Naive thymus-derived CD8-positive, alpha-beta T cell (primary cell): ENCODE measurements at places on chromosomes 12 and 14. TPM values are rescaled to one million over a fixed set of nuclear protein-coding genes. Genes with fewer than 3 reads are reported as not detected.

DNA sequence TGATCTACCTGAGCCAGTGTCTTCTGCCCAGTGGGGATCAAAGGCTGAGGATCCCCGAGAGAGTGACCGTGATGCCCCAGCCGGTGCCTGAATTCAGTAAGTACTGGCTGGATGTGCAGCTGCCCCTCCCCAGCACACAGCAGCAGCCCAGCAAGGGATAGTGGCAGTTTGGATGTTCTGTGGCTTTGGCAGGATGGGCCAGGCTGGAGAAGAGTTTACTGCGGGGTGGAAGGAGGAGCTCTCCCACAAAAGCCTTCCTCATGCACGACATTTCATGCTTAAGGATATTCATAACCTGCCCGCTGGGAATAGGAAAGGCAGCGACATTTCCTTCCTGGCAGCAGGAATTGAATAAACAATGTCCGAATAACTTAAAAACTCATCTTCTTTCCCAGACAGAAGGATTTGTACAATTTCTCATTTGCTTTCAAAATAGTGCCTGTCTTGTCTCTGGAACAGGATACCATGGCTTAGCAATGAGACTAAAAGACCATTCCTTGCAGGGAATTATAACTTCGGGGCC is 135.6 kb upstream of the PRMT8 start:
- H3K4me3 ChIP-seq = no peak overlapping the region
- no peak overlapping the region for H3K27ac ChIP-seq
- H3K27me3 ChIP-seq = no peaks in the 10 kb centered on the region
- H3K36me3 ChIP-seq = no peaks in the 10 kb centered on the region

The ARHGAP9 gene
- total RNA-seq = 291 TPM

DNA sequence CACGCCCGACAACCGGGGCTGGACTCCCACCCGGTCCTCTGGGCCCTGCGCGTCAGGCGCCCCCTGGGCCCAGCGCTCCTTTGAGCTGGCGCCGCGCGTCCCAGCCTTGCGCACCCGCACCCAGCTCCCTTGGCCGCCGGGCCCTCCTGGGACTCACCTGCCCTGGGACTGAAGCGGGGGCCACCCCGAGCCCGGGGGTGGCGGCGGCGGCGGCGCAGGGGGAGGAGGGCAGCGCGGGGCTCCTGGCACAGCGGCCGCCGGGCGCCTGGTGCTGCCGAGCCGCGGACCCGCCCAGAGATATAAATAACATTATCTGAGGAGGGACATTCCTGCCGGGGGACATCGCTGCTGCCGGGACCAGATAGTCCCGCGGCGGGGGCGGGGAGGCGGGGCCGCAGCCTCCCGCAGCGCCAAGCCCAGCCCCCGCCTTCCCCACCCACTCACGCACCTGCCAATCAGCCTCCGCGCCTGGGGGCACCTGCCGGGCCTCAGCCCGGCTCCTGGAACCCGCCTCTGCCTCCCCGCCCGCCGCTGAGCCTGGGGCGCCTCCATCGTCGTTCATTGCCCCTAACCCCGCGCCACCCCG is at the start of gene SPTB:
TSS of gene SPTB (minus strand) at position 273 of the 586 bp plus-strand sequence. CDS start 56,813 bp downstream, outside the sequence.
- H3K36me3 ChIP-seq = no peaks in the 10 kb centered on the region
- peak within 1 kb of the TSS; percentile 91 for H3K4me3 ChIP-seq
- peak within 1 kb of the TSS; percentile 27 for H3K27ac ChIP-seq
- H3K4me1 ChIP-seq = peaks cover 1% of the 10 kb centered on the region

The FGD4 gene
- total RNA-seq = 0.69 TPM

The GSC gene
- not detected for total RNA-seq

The KIF21A gene
- total RNA-seq = 12.1 TPM

- H3K36me3 ChIP-seq = no peaks in the 10 kb centered on the region
- H3K4me3 ChIP-seq = no peak overlapping the region
- no peaks in the 10 kb centered on the region for H3K4me1 ChIP-seq
- H3K27ac ChIP-seq = no peak overlapping the region
- no peak for DNase-seq
These were observed 40.5 kb downstream of the ALKBH1 start for GRCh38 chr14:77667331-77667730.

The TAS2R9 gene
- not detected for total RNA-seq

The NYNRIN gene
- total RNA-seq = 0.29 TPM

- peaks cover 3% of the 10 kb centered on the region for H3K36me3 ChIP-seq
- H3K27ac ChIP-seq = no peak overlapping the region
- no peaks in the 10 kb centered on the region for H3K27me3 ChIP-seq
These were observed 42.9 kb upstream of the TESC start for GRCh38 chr12:117142094-117142493.

DNA sequence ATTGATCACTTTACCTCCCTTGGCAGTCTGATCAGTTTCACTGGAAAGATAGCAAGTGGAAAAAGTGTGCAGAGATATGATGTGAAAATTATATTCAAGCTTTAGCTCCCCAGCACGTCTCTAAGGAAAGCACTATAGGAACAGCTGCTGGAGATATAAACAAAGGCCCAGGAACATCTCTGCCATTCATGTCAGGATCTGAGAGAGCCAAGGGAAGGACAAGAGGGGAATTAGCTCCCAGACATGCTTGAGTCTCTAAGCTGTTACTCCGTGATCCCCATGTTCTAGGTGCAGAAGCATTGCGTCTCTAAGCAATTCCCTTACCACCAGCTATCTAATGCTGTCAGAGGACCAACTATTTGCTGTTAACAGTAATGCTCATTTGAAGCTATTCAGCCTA is 700.2 kb downstream of the DIO2 start:
- no peaks in the 10 kb centered on the region for H3K4me1 ChIP-seq
- no peak overlapping the region for H3K4me3 ChIP-seq
- no peaks in the 10 kb centered on the region for H3K36me3 ChIP-seq
- H3K27me3 ChIP-seq = peaks cover 1% of the 10 kb centered on the region

The SYNJ2BP gene
- total RNA-seq = 18.6 TPM

DNA sequence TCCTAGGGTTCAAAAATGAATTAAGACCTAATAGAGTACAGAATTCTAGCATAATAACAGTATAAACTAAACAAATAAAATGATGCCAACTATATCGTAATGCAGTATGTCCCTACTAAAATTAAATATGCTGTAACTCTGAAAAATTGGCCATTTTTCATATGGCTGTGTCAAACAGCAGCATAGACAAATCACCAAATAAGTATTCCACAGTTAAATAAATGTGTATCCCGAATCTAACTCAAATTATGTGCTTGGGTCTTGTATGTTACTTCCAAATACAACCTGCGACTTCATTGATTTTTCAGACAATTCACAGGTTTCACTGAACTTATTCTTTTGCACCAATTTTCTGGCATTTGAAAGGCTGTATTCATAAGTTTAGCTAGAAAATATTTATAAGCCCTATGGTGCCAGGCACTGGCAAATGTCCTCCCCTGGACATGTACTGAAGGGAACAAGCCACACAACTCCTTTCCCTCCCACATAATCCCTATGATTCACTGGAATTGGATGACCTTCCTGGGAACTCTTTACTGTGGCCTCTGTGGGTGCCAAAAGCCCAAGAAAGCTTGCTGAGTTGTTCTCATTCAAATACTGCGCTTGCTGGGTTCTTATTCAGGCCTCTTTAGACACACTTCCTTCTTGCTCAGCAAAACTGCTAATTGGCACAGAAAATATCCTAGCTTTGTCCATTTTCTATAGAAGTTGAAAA is 108.8 kb downstream of the KITLG start:
- no peak overlapping the region for H3K27ac ChIP-seq
- H3K36me3 ChIP-seq = no peaks in the 10 kb centered on the region
- H3K4me1 ChIP-seq = no peaks in the 10 kb centered on the region
- DNase-seq = no peak

The ASPG gene
- total RNA-seq = not detected

DNA sequence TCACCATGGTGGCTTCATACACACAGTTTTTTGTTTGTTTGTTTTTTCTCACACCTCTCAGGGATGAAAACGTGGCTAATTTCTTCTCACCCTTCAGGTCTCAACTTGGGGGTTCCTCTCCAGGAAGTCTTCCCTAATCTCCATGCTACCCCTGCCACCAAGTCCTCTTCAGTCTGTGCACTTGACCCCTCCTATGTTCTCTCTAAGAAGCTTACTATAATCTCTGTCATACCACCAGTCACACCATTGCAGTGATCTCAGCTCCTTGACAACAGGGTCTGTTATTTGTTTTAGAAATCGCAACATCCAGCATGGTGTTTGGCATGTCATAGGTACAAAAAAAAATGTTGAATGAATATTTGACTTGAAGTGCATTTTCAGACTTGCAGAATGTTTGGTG is 83.4 kb downstream of the PRORP start:
- no peaks in the 10 kb centered on the region for H3K27me3 ChIP-seq
- H3K36me3 ChIP-seq = peaks cover 1% of the 10 kb centered on the region
- no peak for DNase-seq
- no peak overlapping the region for H3K4me3 ChIP-seq

GRCh38 chr12:92070054-92070863 is 75.4 kb downstream of the BTG1 start:
- H3K4me3 ChIP-seq = no peak overlapping the region
- H3K4me1 ChIP-seq = peaks cover 16% of the 10 kb centered on the region
- H3K27me3 ChIP-seq = no peaks in the 10 kb centered on the region
- peaks cover 5% of the 10 kb centered on the region for H3K36me3 ChIP-seq
- H3K27ac ChIP-seq = peak overlapping the region; percentile 48

GRCh38 chr12:14514154-14514842 is 53.4 kb downstream of the PLBD1 start:
- H3K27me3 ChIP-seq = peaks cover 8% of the 10 kb centered on the region
- no peak for DNase-seq
- peaks cover 2% of the 10 kb centered on the region for H3K36me3 ChIP-seq
- H3K27ac ChIP-seq = no peak overlapping the region
- H3K4me1 ChIP-seq = no peaks in the 10 kb centered on the region

The SMIM41 gene
- total RNA-seq = not detected

DNA sequence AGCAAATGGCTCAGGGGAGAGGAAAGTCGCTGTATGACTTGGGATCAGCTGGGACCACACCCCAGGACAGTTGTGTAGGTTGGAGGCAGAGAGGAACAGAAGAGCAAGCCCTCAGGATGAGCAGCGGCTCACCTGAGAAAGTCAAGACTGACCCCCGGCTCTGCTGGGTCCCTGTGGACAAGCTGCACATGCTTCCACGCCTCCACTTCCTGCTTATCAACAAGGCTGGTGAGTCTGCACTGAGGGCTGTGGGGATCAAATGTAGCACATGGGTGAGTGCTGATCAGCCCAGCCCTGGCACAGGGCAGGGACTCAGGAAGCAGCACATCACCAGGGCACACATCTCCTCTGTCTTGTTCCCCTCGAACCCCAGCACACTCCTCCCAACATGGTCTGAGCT is 92.1 kb downstream of the CHGA start:
- no peak overlapping the region for H3K4me3 ChIP-seq
- peaks cover 53% of the 10 kb centered on the region for H3K4me1 ChIP-seq
- H3K27ac ChIP-seq = no peak overlapping the region
- no peak for DNase-seq
- no peaks in the 10 kb centered on the region for H3K27me3 ChIP-seq
- H3K36me3 ChIP-seq = no peaks in the 10 kb centered on the region

The FAM181A gene
- total RNA-seq = not detected

DNA sequence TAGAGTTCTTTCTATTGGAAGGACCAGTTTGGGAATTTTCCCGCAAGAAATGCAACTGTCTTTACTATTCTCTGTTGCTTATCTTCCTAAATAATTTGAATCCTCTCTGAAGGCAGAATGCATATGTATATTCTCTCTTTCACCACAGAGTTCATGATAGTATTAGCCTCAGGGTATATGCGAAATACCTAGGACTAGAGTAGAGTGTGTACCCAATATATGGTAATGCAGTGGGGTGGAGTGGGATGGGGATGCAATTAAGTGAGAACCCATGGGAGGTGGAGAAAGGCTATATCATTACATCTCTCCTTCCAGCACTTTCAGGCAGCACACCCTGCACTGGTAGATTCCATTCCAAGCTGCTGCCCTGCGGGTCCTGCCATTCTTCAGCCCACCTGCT is 207.3 kb downstream of the ANO2 start:
- H3K27me3 ChIP-seq = no peaks in the 10 kb centered on the region
- DNase-seq = no peak
- H3K27ac ChIP-seq = no peak overlapping the region
- H3K4me1 ChIP-seq = peaks cover 8% of the 10 kb centered on the region
- H3K4me3 ChIP-seq = no peak overlapping the region
- no peaks in the 10 kb centered on the region for H3K36me3 ChIP-seq

GRCh38 chr12:130494736-130495135 is 157.0 kb downstream of the PIWIL1 start:
- DNase-seq = no peak
- no peak overlapping the region for H3K27ac ChIP-seq
- no peaks in the 10 kb centered on the region for H3K36me3 ChIP-seq
- no peaks in the 10 kb centered on the region for H3K27me3 ChIP-seq

- peaks cover 2% of the 10 kb centered on the region for H3K36me3 ChIP-seq
- H3K27ac ChIP-seq = no peak overlapping the region
- H3K4me3 ChIP-seq = no peak overlapping the region
- DNase-seq = no peak
- H3K27me3 ChIP-seq = peaks cover 4% of the 10 kb centered on the region
- H3K4me1 ChIP-seq = no peaks in the 10 kb centered on the region
These were observed 123.4 kb downstream of the ADGRD1 start for GRCh38 chr12:131076791-131077747.

The NPFF gene
- not detected for total RNA-seq

DNA sequence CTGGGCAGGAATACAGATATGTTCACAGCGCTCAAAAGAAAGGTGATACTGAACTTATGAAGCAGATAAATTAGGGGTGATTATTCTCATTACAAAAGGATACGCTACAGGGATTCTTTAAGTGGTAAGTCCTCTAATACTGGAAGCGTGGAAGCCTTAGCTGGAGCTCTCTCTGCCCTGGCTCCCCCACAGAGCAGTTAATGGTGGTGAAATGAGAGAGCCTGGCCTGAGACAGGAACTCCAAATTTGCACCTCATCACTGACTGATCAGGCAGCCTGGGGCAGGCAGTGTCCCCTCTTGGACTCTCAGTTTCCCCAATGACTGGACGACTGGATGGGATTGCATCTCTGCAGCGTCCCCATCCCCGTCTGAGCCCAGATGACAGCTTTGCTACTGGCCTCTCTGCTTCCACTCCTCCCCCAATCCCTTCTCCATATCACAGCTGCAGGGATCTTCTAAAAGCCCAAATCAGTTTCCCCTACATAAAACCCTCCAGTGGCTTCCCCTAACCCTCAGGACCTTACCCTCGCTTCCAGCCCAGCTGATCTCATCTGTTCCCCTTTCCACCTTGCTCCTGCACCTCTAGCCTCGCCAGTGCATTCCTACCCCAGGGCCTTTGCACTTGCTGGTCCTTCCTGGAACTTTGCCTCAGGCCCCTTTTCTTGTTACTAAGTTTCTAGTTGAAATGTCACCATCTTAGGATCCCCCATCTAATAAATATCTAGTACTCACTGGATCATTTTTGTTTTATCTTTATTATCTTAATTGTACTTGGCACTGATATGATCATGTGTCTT is 171.7 kb upstream of the LHX5 start:
- H3K27me3 ChIP-seq = peaks cover 93% of the 10 kb centered on the region
- H3K27ac ChIP-seq = no peak overlapping the region
- DNase-seq = no peak
- H3K36me3 ChIP-seq = no peaks in the 10 kb centered on the region
- no peak overlapping the region for H3K4me3 ChIP-seq
- peaks cover 4% of the 10 kb centered on the region for H3K4me1 ChIP-seq

DNA sequence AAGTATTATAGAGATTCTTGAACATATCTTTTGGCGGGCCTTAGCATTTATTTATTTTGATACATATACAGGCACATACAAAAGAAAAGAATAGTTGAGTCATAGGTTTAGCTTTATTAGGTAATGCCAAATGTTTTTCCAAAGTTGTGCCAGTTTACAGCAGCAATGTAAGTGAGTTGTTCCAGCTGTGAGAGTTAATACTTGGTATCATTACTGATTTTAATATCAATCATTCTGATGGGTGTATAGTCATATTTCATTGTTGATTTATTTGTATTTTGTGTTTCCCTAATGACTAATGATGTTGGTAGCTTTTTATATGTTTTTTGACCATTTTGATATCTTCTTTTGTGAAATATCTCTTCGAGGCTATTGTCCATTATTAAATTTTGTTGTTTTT is 122.4 kb downstream of the MIPOL1 start:
- H3K27me3 ChIP-seq = no peaks in the 10 kb centered on the region
- DNase-seq = no peak
- H3K4me3 ChIP-seq = no peak overlapping the region
- no peaks in the 10 kb centered on the region for H3K36me3 ChIP-seq
- no peaks in the 10 kb centered on the region for H3K4me1 ChIP-seq

The ACOT4 gene
- total RNA-seq = 0.99 TPM
